Caudate nucleus (tissue), 63 donors: ENCODE measurements at places on chromosomes 7 and 10.

DNA sequence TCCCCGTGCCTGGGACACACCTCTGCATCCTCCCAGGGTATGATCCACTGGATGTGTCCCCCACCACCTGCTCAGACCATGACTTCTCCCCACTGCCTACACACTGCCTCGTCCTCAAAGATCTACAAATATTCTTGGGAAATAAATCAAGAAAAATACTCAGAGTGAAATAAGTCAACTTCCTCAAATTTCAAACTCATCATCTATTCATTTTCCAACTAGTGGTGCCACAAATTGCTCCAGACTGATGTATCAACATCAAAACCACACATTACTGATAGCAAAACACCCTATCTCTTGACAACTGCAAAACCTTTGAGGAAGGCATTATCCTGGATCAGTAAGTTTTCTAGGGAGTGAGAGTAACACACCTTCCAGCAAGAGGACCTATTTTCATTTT is 87.7 kb downstream of the GRB10 start:
- no peak for DNase-seq

DNA sequence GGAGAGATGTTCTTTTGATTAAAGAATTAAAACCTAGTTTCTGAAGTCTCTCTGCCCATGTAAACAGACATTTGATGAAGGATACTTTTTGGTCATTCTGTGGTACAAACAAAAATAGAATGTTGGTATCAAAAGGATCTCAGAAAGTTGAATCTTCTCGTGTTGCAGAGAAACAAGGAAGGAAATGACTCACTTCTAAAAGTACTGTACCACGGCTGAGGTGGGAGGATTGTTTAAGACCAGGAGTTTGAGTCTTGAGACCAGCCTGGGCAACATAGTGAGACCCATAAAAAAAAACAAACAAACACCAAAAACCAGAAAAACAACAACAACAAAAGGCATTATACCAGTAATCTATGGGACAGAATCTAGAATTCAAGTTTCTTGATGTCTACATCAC is 69.7 kb downstream of the PRSS58 start:
- DNase-seq = no peak

DNA sequence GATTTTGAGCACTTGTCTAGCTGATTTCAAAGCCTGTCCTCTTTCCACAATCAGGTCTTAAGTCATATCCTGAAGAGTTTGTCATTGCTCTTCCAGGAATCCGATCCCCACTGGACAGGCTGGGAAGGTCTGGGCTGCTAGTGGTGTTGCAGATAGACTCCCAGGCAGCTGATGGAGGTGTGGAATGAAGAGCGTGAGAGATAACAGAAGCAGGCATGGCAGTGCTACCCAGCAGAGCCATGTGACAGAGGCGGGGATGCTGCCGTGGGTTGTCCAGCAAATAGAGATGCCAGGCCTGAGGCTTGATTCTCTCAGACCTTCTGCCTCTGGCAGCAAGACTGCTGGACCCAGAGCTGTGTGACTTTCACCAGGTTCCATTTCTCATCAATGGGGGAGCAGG is 116.5 kb upstream of the EEPD1 start:
- no peak for DNase-seq

DNA sequence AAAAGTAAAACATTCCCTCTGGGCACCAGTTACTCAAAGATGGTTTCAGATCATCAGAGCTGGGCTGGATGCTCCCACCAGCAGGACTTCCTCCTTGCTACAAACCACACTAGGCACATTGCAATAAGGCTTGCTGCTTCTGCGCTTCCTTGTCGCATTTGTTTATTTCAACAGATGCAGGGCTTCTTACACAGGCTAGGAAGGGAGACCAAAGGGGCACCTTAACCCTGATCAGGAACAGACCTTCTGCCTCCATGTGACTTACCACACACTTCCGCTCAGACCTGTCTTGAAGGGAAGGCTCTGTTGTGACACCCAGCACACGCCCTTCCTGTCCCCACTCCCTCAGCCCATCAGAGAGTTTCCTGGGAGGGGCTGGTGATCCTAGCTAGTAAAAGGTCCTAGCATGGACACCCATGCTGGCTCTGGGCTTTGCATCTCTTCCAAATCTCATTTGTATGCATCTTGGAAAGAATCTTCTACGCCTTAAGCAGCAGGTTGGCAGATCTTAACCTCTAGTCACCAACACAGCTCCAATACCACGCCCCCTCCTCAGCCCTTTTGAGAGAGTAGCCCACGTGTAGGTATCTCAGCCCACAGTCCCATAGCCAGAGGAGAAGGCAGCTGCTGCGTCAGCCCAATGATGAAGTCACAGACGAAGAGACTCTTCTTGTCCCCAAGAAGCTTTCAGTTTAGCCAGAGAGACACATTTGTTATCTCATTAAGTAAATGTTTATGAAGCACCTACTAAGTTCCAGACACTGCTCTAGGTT is 47.1 kb upstream of the SVIL start:
- DNase-seq = no peak

- DNase-seq = no peak
Measured at GRCh38 chr10:22435650-22436049, 90.4 kb downstream of the SPAG6 start.

GRCh38 chr7:128304212-128304611 is 39.5 kb downstream of the RBM28 start:
- DNase-seq = no peak

DNA sequence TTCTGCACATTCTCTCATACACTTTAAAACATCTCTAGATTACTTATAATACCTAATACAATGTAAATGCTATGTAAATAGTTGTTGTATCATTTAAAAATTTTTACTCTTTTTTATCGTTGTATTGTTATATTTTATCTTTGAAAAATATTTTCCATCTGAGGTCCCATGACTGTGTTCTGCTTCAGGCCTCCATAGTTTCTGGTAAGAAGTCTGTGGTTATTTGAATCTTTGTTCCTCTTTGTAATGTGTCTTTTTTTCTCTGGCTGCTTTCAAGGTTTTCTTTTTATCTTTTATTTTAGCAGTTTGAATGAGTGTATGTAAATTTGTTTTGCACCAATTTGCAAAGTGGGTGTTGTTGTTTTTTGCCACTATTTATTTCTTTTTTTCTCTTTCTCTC is 263.1 kb downstream of the RPS24 start:
- no peak for DNase-seq

DNA sequence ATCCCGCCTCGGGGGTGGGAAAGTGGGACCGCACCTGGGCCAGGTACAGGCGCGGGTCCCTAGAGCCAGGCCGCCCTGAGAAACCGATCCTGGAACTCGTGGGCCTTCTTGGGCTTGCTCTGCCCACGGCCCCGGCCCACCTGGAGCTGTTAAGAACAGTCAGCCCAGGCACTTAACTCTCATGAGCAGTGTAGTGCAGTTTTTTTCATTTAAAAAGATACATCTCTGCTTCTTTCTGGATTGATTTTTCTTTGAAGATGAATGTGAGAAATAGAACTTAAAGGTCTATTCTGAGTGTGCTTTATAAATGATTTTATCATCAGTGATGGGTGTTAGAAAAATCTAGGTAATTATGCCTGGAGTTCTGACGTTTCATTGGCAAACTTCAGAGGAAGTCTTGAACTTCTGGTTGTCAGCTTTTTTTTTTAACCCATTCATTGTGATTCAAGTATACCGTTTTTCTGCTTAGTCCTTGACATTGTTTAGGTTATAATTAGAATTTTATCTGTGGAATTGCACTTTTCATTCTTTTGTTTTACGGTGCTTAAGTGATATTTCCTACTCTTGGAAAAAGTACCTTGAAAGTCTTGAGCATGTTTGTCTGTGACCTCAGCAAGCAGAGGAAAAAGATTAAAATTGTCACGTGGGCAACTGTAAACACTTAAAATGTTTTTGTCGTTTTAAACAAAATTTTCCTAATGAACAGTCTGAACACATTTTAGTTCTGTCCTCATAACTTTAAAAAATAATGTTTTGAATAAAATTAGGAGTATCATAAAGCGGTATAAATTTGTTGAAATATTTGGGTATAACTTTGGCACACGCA is 906 bp downstream of the CDK1 start:
- DNase-seq = no peak

DNA sequence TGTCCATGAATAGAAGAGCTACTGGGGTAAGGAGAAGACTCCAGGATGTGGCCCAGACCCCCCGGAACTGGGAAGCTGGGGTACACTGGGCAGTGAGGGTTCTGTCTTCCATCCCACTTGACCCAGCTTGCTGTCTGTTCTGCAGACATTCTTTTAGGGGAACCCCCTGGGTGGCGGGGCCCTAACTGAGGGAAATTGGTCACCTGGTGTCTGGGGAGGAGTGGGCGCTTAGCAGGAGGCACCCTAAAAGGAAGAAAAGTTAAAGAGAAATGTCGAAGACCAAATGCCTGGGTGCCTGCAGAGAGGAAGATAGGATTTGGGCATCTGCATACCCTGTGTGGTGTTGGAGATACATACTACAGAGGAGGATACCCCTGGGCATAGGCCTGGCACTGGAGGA is 1.0 kb downstream of the AP1S1 start:
- no peak for DNase-seq

GRCh38 chr7:81887098-81888090 is 117.5 kb upstream of the HGF start:
- no peak for DNase-seq

GRCh38 chr7:104901240-104901619 is 112.8 kb upstream of the KMT2E start:
- DNase-seq = no peak

DNA sequence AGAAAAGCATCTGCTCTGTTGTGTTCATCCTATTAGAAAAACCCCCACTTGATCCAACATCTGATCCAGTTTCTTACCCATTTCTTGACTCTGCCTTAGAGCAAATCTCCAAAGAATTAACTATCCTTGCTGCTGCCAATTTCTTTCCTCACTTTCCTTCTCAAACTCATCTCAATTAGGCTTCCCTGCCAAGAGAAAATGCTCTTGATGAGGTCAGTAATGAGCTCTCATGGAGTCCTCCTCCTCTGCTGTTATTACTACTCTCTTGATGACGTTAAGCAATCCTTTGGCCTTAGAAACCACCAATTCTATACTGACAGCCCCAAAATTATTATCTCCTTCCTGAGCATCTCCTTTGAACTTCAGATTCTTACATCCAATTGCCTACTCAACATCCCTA is 162.0 kb upstream of the FAM13C start:
- no peak for DNase-seq

DNA sequence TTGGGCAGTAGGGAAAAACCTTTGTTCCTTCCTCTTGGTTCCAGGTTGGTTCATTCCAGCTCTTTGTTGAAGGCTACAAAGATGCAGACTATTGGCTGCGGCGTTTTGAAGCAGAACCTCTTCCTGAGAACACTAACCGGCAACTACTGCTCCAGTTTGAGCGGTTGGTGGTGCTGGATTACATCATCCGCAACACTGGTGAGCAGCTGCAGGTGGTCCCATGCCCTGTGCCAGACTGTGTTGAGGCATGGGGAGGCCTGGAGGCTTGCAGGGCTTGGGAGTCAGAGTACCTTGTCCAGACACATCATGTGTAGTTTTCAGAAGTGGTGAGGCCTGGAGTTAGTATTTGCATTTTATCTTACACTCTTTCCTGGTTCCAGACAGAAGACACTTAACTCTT is 16.3 kb downstream of the PI4K2A start:
- no peak for DNase-seq

- DNase-seq = no peak
Measured at GRCh38 chr7:79453266-79453557, 255 bp downstream of the MAGI2 start.

GRCh38 chr10:106615081-106615480 is 549.4 kb downstream of the SORCS1 start:
- DNase-seq = no peak

GRCh38 chr10:123145542-123146012 is 2.4 kb upstream of the HMX2 start:
- DNase-seq = no peak

- DNase-seq = no peak
Measured at GRCh38 chr7:94529516-94529915, 19.9 kb downstream of the CASD1 start.

GRCh38 chr7:118079369-118079768 is 104.6 kb upstream of the LSM8 start:
- no peak for DNase-seq

- no peak for DNase-seq
Measured at GRCh38 chr10:61890881-61891409, 10.6 kb upstream of the ARID5B start.

DNA sequence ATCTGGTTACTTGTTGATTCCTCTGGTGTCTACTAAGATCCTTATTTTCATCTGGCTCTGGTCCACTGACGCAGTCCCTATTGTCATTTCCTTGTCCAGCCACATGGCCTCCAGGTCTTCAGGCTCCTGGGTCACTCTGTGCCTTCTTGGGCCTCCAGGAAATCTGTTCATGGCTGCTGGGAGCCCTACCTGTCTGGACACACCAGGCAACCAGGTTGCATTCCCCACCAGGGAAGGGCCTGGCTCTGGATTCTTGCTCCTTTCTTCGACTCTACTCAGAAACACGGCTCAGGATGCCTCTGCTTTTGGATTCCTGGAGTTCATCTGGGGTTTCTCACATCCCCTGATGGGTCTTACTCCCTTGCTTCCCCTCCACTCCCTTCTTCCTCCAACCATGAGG is 8.0 kb upstream of the PPIF start:
- no peak for DNase-seq

DNA sequence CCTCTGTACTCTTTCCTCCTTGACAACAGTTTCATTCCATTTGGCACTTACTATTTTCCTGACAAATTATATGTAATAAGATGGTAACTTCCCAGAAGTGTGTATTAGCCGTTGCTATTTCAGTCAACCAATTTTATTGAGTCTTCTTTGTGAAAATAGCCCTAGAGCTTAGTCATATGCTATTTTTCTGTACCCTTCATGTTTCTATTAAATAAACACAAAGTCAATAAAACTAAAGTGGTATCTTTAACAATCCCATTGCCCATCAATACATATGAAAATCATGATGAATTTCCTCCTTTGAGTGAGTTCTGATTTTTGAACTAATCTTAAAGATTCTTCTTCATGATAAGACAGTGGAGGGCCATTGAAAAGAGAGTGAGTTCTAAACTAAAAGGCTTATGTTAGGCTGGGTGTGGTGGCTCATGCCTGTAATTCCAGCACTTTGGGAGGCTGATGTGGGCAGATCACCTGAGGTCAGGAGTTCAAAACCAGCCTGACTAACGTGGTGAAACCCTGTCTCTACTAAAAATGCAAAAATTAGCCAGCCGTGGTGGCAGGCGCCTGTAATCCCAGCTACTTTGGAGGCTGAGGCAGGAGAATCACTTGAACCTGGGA is 5.9 kb upstream of the MYPN start:
- no peak for DNase-seq

DNA sequence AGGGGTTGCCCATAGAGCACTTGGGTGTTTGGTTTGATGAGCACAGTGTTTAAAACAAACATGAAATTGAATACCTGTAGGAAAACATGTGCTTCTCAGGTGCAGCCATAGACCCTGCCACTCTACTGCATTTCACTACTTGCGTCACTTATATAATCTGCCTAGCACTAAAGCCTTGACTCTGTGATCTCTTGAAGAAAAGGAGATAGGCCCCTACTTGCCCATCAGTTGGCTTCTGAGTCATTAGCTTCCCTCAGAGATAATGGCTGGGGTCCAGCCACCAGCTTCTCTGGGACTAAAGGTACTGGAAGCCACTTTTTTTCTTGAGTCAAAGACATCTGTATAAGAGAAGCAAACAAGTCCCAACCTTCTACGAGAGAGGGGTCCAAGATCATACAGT is 45.9 kb upstream of the BTRC start:
- DNase-seq = no peak

- DNase-seq = no peak
Measured at GRCh38 chr7:108407676-108408075, 48.6 kb downstream of the NRCAM start.
